Glutamatergic neuron (in vitro differentiated cells): ENCODE measurements at places on chromosomes 5 and 9. TPM values are rescaled to one million over a fixed set of nuclear protein-coding genes. Genes with fewer than 3 reads are reported as not detected.

DNA sequence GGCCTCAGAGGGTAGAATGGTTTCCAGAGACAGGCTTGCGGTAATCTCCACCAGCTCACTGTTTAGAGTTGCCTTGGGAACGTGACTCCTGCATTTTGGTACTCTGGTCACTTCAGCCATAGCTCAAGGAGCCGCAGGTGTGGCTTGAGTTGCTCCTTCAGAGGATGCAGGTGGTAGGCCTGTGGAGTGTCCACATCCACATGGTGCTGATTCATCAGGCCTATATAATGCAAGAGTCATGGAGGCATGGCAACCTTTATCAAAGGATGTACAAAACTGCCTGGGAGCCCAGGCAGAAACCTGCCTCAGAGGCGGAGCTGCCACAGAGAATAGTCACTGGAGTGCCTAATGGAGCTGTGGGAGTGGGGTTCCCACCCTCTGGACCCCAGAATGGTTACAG, 114.2 kb downstream of the ANXA1 start:
- H3K4me3 ChIP-seq = no peak overlapping the region
- no peaks in the 10 kb centered on the region for H3K4me1 ChIP-seq
- H3K27ac ChIP-seq = no peak overlapping the region

DNA sequence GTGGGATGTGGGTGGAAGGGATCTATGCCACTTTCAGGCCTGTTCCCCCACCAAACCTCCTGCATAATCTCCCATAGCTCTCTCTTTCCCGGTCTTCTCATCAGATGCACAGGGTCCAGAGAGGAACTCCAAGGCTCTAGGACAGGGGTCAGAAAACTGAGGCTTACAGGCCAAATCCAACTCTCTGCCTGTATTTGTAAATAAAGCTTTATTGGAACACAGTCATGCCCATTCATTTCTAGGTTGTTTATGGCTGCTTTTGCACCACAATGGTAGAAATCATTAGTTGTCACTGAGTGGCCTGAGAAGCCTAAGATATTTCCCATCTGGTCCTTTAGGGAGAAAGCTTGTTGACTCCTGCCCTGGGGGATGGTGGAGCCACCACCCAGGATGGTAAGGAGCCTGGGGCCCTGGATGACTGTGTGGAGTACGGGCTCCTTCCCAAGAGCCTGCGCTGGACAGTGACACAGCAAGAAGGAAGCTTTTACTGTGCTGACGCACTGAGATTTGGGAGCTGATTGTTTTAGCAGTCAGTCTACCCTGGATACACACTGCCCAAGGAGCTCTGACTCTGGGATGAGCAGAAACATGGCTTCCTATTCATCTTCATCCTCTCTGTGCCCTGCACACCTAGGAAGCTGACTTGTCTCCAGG, 64.0 kb upstream of the RAPGEF1 start:
- peaks cover 5% of the 10 kb centered on the region for H3K27me3 ChIP-seq
- H3K4me1 ChIP-seq = peaks cover 22% of the 10 kb centered on the region
- no peak for DNase-seq

GRCh38 chr5:159909126-159909525, 7.2 kb upstream of the ADRA1B start:
- H3K27ac ChIP-seq = no peak overlapping the region
- no peak overlapping the region for H3K4me3 ChIP-seq
- H3K36me3 ChIP-seq = no peaks in the 10 kb centered on the region

GRCh38 chr9:90839183-90839728, 37.6 kb downstream of the SYK start:
- DNase-seq = no peak
- H3K27ac ChIP-seq = no peak overlapping the region
- no peak overlapping the region for H3K4me3 ChIP-seq

DNA sequence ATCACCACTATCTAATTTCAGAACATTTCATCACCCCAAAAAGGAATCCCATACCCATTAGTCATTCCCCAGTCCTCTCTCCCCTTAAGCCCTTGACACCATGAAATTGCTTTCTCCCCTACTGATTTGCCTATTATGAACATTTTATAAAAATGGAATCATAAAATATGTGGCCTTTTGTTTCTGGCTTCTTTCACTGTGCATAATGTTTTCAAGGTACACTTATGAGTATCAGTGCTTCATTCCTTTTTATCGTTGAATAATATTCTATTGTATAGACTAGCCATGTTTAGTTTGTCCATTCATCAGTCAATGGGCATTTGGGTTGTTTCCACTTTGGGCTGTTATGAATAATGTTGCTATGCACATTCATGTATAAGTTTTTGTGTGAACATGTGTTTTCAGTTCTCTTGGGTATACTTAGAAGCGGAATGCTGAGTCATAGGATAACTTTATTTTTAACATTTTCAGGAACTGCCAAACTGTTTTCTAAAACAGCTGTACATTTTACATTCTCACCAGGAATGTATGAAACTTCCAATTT, 40.4 kb upstream of the FGF1 start:
- H3K4me1 ChIP-seq = no peaks in the 10 kb centered on the region
- no peaks in the 10 kb centered on the region for H3K36me3 ChIP-seq

DNA sequence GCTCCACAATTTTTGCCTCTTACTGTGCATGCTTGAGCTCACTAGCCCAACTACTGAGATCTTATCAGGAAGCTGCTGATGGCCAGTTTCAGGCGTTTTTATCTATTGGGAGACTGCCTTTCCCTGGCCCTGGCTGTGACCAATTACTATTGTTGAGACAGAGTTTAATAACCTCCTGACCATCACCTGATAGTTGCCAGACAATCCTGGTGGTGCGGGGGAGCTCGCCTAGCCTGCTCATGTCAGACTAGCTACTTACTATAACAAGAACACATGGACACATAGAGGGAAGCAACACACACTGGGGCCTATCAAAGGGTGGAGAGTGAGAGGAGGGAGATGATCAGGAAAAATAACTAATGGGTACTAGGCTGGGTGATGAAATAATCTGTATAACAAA, 13.0 kb upstream of the OXCT1 start:
- no peaks in the 10 kb centered on the region for H3K36me3 ChIP-seq
- no peak overlapping the region for H3K4me3 ChIP-seq
- no peak for DNase-seq
- no peaks in the 10 kb centered on the region for H3K27me3 ChIP-seq
- H3K27ac ChIP-seq = no peak overlapping the region
- H3K4me1 ChIP-seq = no peaks in the 10 kb centered on the region

Gene DPM2
- total RNA-seq = 35.3 TPM

GRCh38 chr9:94082956-94083355, 1.3 kb upstream of the PTPDC1 start:
- DNase-seq = no peak
- H3K4me1 ChIP-seq = peaks cover 3% of the 10 kb centered on the region
- no peak overlapping the region for H3K4me3 ChIP-seq
- no peak overlapping the region for H3K27ac ChIP-seq
- H3K27me3 ChIP-seq = no peaks in the 10 kb centered on the region
- H3K36me3 ChIP-seq = no peaks in the 10 kb centered on the region

Gene SPATA6L
- 0.59 TPM for total RNA-seq

DNA sequence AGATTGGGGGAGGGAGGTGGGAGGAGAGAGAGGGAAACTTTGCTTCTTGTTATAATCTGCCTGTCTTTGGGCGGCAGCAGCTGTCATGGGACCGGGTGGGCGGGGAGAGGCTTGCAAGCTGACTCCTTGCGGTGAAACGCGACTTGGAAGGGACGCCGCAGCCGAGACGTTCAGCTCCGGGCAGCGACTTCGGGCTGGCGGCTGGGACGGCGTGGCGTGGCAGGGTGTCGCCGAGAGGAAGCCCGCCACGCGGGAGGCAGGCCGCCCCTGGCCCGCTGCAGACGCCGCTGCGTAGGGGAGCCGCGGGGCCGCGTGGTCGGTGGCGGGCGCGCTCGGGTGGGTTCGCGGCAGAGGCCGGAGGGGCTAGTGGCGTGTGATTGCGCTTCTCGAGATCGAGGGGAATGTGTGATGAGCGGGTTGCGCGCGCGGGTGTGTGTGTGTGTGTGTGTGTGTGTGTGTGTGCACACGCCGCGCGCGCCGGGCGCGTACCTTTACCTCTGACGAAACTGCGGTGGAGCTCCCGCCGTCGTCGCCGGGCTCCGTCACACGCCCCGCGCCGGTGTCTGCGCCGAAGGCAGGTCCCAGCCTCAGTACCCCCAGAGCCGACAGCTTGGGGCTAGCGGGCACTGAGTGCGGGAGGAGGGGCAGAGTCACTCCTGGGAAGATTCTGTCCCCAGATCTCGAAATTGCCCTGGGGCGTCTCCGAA, 1.7 kb downstream of the PPARGC1B start:
- H3K36me3 ChIP-seq = no peaks in the 10 kb centered on the region
- H3K4me1 ChIP-seq = peaks cover 8% of the 10 kb centered on the region
- H3K27ac ChIP-seq = no peak overlapping the region
- H3K27me3 ChIP-seq = peaks cover 9% of the 10 kb centered on the region

Gene ST6GALNAC4
- total RNA-seq = 15.8 TPM

DNA sequence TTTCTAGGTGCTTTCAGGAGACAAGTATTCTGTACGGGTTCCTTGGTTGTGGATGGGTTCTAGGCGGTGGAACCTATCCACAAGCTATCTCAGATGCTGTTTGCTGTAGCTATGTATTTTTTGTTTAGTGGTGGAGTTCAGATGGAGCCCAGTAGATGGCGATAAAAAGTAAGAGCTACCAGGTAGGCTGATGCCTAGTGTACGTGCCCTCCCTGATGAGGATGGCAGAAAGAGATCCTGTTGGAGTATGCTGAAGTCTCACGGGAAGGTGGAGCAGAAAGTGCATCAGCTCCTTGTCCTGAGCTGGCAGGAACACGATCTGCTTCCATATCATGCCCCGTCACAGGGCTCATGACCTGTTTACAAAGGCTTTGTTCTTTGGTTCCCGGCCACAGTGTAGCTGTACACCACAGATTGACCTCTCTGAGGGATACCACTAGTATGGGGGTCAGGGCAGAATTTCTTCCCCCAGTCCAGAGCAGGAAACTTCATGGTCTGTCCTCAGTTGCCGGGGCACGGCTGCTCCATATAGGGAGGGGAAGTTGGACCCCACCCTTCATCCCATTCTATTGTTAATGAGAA, 12.6 kb upstream of the UGT3A2 start:
- no peak overlapping the region for H3K4me3 ChIP-seq
- H3K36me3 ChIP-seq = no peaks in the 10 kb centered on the region
- no peaks in the 10 kb centered on the region for H3K27me3 ChIP-seq
- H3K4me1 ChIP-seq = no peaks in the 10 kb centered on the region

Gene GNA14
- 0.32 TPM for total RNA-seq

Gene ELP1
- 51.9 TPM for total RNA-seq

DNA sequence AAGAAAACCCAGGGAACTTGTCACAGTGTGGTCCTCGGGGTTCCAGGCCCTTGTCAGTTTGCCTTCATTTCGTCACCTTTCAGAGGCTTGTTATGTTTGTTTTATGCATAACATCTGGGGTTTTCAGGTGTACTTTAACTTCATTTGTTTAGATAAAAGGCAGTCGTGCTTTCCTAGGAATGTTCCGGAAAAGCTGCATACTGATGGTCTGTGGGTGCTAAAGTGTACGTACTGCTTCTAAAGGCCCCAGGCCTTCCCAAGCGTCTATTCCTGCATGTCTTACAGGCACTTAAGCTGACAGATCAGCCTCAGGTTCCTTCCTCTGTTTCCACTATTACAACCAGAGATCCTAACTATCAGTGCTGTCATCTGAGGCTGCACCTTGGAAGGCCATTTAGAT, 95.6 kb upstream of the ANKH start:
- no peak for DNase-seq
- H3K36me3 ChIP-seq = no peaks in the 10 kb centered on the region
- H3K4me1 ChIP-seq = no peaks in the 10 kb centered on the region
- H3K27me3 ChIP-seq = peaks cover 6% of the 10 kb centered on the region
- no peak overlapping the region for H3K4me3 ChIP-seq

DNA sequence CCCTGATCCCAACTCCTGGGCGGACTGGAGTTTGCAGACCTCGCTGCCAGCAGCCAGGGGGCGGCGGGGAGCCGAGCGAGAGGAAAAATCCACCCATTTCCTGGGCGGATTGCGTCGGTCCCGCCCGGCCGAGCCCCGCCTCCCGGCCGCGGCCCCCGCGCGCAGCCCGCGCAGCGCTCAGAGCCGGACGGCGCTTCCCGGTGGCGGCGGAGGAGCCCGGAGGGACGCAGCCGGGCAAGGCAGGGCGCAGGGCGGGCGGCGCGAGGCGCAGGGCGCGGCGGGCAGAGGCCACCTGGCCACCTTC, at the start of gene OLFM1:
TSS of gene OLFM1 (plus strand) at position 180 of the 304 bp plus-strand sequence. CDS start 322 bp downstream, outside the sequence.
- peaks cover 6% of the 10 kb centered on the region for H3K36me3 ChIP-seq
- H3K27ac ChIP-seq = no peak within 1 kb of the TSS
- H3K4me1 ChIP-seq = peaks cover 42% of the 10 kb centered on the region
- H3K27me3 ChIP-seq = peaks cover 19% of the 10 kb centered on the region
- peak within 1 kb of the TSS; percentile 76 for H3K4me3 ChIP-seq

Gene TMC1
- not detected for total RNA-seq

DNA sequence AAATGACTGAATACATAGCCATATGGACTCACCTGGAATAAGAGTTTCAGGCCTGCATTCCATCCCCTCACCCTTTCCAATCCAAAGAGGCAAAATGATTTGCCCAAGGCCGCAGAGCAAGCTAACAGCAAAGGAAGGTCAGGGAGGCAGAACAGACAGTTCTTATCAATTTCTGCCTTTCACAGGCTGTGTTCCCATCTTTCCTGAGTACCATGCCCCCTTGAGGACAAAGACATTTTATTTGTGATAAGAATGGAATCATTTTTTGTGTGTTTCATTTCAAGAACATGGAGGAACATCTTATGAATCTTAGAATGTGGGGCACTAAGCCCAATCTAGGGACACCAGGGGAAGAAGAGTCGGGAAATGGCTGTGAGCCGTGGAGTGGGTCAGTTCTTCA, 13.9 kb downstream of the LHFPL2 start:
- H3K27me3 ChIP-seq = peaks cover 5% of the 10 kb centered on the region
- H3K4me1 ChIP-seq = no peaks in the 10 kb centered on the region
- no peak overlapping the region for H3K4me3 ChIP-seq
- no peak for DNase-seq

DNA sequence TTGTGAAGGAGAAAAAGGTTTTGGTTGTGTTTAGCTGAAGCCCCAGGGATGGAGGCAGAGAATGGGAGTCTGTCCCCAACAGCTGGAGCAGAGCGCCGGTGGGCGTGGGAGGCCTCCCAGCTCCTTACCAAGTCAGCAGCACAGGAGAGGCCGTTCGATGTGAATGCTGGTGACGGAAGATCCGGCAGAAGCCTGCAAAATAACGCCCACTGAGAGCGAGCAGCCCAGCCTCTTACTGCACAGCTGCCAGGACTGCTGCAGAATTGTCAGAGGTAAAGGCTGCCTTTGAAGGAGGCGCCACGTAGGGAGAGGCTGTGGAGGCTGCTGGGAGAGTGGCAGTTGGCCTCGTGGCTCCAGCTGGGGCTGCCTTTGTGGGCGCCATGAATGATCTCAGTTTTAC, 26.2 kb downstream of the ANGPTL2 start:
- no peak for DNase-seq
- peaks cover 2% of the 10 kb centered on the region for H3K27me3 ChIP-seq
- H3K4me1 ChIP-seq = no peaks in the 10 kb centered on the region
- H3K4me3 ChIP-seq = no peak overlapping the region
- H3K27ac ChIP-seq = no peak overlapping the region
- H3K36me3 ChIP-seq = no peaks in the 10 kb centered on the region

- peaks cover 29% of the 10 kb centered on the region for H3K4me1 ChIP-seq
- H3K36me3 ChIP-seq = peaks cover 9% of the 10 kb centered on the region
- no peak overlapping the region for H3K4me3 ChIP-seq
- DNase-seq = no peak
Measured at GRCh38 chr9:113886933-113887332, 10.8 kb downstream of the ZNF618 start.

GRCh38 chr5:161703528-161703927, 18.0 kb downstream of the GABRA6 start:
- no peaks in the 10 kb centered on the region for H3K36me3 ChIP-seq
- no peaks in the 10 kb centered on the region for H3K4me1 ChIP-seq
- H3K27me3 ChIP-seq = no peaks in the 10 kb centered on the region
- no peak for DNase-seq
